ENCODE measurements at places on chromosomes 12 and 14.

DNA sequence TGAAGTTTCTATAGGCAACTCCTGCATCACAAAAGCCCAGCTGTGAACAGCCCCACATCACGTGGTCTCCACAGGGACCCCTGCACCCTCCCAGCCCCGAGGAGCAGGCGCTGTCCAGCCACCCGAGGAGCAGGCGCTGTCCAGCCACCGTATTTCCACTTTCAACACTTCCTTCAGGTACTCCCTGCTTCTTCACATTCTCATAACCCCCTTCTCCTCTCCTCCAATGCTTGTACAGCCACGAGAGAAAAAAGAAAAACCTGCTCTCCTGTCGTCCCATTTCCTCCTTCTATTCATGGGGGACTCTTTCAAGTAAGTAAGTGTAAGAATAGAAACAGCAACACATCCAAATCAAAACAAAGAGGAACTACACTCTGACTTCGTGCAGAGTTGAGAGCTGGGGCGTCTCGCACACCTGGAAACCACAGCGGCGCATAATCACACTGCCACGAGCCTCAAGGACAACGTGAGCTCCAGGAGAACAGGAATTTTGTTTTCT, 11.9 kb downstream of the CDC42BPB start:
- DNase-seq = no peak

- peak; percentile 43 for DNase-seq
Observed at GRCh38 chr12:51951843-51952722, 584 bp downstream of the ACVR1B start.

GRCh38 chr14:89648924-89649323, 231.9 kb upstream of the FOXN3 start:
- DNase-seq = no peak

DNA sequence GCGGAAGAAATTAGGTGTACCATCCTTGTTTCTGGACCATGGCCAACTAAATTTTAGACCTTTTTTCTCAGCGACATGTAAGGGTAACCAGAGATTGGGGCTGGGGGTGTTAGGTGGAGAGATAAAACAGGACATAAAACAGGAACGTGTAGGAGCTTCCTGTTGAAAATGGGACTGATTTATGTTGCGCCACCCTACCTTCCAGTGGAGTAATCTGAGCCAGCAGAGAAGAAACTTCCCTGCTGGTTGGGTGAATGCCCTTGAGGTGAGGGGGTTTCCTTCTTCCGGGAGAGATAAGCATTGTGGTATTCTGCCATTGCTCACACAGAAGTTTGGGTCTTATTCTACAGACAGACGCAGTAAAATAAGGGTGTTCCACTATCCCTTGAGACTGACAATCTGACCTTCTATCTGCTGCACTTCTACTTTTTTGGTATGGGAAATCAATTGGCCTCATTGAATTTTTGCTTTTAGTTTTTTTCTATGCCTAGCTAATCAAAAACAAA, 417.6 kb downstream of the PCNX1 start:
- no peak for DNase-seq

- DNase-seq = no peak
Observed at GRCh38 chr12:123270214-123271000, 1.2 kb downstream of the CDK2AP1 start.

DNA sequence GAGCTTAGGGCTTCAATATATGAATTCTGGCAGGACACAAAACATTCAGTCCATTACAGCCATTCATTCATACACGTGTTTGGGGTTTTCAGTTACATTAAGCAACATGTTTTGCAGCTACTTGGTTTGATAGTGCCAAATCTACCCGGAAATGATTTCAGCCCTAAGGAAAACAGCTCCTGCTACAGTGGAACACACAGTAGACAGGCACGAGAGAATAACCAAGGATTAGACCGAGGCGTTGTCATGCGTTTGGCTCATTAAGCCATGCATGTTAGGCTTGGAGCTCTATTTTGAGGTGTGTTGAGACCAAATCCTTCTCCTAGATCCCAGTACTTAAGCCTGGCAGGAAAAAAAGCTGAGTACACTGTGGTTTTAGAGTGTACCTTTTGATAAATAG, 177.4 kb downstream of the PRKCH start:
- no peak for DNase-seq

DNA sequence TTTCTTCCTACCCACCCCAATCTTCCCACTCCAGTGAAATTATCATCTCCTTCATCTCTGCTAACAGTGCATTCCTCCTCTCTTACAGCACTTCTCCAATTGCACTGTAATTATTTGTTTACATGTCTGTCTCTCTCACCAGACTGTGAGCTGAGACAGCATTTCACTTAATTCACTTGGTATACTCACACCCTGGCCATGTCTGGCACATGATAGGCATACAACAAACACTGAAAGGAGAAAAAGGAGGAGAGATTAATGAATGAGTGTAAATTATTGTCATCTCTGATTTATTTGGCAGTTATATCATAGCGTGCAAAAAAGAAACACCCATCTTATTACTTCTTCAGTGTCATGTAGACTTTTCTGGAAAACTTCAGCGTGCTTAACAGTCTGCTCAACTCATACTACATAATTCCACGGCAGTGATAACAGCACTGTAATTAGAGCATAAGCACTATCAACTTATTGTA, 452.3 kb downstream of the ADAMTS20 start:
- no peak for DNase-seq

GRCh38 chr12:57939291-57939690, 2.1 kb upstream of the ATP23 start:
- no peak for DNase-seq
